Activated CD8-positive, alpha-beta memory T cell treated with anti-CD3 and anti-CD28 coated beads, Interleukin-2, amount 10 ng/mL, durations not matched to agents 7 days and 5 days (primary cell): ENCODE measurements at places on chromosomes 3 and 15. TPM values are rescaled to one million over a fixed set of nuclear protein-coding genes. Genes with fewer than 3 reads are reported as not detected.
A peak's percentile ranks its signal among the peaks of the same experiment; 100 is the strongest.

- no peak for DNase-seq
Observed at GRCh38 chr3:153972862-153973261, 148.3 kb upstream of the ARHGEF26 start.

DNA sequence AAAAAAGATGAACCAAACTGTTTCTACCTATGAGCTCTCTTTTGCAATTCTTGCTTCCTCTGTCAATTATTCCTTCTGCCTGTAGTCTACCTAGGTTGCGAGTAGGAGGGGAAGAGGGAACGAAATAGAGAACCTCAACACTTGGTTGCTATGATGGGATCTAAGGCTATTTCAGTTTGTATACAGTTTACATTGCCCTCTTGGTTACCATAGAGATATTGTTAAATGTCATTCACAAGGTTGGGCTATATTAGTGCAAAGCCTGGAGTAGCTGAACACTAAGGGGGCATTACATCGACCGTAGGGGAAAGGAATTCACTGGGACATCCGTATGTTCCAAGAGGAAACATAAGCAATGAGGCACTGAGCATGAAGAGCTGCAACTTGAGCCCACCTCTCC is 276.9 kb downstream of the GBE1 start:
- no peak for DNase-seq

The CCR1 gene
- total RNA-seq = 35.3 TPM

DNA sequence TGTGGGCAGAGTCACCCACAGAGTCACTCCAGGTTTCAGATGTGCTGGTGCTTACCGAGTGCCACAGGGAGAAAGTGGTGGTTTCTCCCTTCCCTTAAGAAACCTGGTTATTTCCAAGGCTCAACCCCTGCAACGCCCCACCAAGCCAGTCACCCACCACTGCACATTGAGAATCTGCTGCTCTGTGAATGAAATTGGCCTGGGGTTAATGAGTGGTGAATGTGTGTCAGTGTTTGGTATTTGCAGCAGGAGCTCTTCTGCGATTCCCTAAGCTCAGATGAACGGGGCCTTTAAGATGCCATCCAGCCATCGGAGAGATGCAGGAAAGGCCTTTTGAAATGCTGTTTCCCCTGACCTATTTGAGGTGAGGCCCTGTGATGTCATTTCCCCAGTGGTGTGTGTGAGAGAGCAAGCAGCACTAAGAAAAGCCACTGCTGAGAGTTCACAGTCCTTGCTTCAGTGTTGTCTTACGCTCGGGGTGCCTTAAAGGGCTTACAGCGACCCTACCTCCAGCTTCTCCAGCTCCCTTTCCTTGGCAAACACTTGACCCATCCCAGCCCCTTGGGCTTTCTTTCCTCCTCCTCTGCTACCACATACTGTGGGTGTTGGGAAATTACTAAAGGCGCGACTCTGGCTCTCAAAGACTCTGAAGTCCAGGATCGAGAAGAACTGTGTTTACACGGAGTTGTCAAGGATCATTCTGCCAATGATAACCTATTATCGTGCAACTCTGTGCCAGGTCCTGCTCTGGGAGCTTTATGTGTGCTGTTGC is 68.9 kb downstream of the SMAD3 start:
- DNase-seq = peak; percentile 89

The HDDC3 gene
- 33.2 TPM for total RNA-seq

- no peak for DNase-seq
Observed at GRCh38 chr3:126870608-126871210, 112.2 kb upstream of the PLXNA1 start.

The PATL2 gene
- total RNA-seq = 17.2 TPM

GRCh38 chr15:39473298-39473947 is 107.5 kb upstream of the THBS1 start:
- no peak for DNase-seq

DNA sequence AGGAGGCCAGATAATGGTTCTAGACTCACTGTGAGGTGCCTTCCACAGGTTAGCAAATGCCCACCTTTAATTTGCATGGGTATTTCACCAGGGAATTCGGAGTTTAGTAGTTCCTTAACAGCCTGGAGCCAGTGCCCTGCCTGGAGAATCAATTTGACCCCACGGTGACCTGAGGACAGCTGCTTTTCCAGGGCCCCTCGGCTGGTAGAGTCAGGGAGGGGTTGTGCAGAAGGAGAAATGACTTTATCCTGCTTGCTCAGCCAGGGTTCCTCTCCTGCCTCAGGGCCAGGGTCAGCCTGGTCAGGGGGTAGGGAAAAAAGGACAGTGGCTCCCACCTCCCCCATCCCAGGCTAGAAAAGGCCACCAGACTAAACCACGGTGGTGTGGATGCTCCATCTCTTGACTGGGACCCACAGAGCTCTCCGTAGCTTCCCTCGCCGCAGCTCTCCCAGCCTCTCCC is 12.0 kb downstream of the DLL4 start:
- DNase-seq = no peak

- no peak for DNase-seq
Observed at GRCh38 chr3:9691636-9692035, 12.0 kb upstream of the CPNE9 start.

DNA sequence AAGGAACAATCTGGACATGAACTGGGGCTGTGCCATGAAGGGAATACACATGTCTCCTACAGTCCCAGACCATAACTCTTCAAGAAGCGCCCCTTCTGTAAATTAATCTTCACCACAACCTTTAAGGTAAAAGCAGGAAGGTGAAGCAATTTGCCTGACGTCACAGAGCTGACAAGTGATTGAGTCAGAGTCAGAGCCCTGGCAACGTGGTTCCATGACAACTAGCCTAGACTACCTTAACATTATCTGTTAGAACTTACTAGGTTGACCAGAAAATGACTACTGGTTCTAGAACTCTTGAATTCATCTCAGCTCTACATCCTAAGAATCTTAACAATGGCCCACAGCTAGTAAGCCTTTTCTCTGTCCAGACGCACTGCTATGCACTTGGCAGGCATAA is 124.6 kb downstream of the NTRK3 start:
- no peak for DNase-seq

GRCh38 chr15:93070551-93071296 is 18.3 kb downstream of the RGMA start:
- DNase-seq = no peak

DNA sequence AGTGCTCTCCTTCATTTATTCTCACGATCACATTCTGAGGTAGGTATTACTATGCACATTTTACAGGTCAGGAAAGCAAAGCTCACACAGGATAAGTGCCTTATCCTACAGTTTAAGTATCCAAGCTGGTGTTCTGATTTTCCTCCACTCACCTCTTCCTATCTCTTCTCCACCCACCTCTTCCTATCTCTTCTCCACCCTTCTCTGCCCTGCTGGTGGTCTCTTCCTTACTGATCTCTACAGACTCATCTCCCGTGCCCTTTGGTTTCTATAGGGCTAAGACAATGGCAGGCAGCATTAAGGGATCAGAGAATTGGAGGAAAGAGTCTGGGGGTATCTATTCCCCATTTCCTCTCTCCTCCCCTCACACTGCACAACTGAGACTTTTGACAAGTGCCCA is 319.1 kb downstream of the FHIT start:
- no peak for DNase-seq

- no peak for DNase-seq
Observed at GRCh38 chr3:16178628-16178988, 4.1 kb downstream of the GALNT15 start.

The GRAMD2A gene
- total RNA-seq = not detected

- DNase-seq = no peak
Observed at GRCh38 chr3:123350971-123351370, 97.9 kb downstream of the ADCY5 start.

DNA sequence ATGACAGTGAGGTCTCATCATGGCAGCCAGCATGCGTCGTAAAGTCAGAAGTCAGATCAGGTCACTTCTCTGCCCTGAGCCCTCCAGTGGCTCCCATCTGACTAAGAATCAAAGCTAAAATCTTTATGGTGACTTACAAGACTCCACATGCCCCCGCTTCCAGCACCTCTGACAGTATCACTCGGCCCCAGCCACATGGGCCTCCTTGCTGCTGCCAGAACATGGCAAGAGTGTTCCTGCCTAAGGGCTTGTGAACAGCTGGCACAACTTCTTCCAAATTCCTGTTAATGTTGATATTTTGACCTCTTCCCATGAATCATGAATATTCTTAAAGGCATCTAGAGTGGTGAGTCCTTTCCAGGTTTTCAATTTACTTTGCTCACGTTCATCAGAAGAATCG is 20.5 kb downstream of the POLR2M start:
- no peak for DNase-seq

The GHSR gene
- not detected for total RNA-seq

DNA sequence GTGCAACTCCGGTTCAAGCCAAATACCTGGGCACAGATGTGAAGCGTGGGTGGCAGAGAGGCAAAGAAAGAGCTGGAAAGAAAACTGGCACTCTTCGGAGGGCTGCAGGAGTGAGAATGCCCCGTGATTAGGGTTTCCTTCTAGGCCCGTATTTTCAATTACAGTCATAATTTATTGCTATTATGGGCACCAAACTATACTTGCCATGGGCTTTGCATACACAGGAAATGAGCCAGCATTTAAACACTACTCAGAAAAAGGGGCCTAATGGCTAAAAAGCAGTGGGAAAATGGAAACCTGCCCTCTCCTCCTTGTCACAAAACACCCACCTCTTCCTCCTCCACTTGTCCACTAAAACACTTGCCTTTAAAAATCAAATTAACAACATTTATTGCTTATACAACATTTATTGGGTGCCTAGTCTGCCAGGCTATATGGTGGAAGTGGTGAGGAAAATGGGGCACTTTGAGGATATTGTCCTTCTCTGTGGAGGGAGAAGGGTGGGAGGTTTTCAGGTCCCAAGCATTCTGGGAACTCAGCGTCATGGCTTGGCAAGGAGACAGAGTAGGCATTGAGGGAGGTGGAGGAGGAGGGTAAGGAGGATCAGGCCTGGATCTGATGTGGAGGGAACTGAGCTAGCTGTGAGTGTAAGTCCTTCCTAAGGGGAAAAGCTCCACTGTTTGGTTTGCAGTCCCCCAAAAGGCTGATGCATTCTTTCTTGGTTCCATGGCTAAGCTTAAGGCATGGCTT is 160.9 kb downstream of the SLCO3A1 start:
- DNase-seq = no peak

The C3orf22 gene
- total RNA-seq = not detected

The GUCA1C gene
- not detected for total RNA-seq

The NAA80 gene
- total RNA-seq = 37.3 TPM

DNA sequence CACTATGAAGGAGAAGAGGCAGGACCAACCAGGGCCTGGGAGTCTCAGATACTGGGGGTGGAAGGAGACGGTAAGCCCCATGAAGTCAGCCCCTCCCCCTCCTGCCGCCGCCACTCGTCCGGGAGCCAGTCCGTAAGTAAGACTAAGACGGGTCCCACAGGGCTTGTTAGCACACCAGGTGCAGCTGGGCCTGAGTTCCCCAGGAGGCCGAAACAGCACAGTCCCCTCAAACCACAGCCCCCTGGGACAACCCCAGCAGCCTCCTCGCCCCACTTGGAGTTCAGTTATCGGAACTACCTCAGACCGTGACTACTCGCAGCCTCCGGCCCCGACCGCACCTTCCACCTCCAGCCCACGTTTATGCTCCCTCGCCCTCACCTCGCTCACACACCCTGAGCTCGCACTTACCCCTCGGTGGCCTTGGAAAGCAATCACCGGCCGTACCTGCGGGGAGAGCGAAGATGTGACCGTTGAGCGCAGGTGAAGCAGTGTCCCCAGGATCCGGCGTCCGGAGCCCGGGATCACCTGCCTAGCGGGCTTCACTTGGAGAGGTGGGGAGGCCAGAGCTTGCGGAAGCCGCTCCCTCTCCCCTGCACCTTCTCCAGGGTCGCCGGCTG is 557 bp downstream of the ELL3 start:
- DNase-seq = peak; percentile 46

The FSIP1 gene
- total RNA-seq = 0.50 TPM

- DNase-seq = no peak
Observed at GRCh38 chr3:12707449-12707848, 43.5 kb upstream of the RAF1 start.

DNA sequence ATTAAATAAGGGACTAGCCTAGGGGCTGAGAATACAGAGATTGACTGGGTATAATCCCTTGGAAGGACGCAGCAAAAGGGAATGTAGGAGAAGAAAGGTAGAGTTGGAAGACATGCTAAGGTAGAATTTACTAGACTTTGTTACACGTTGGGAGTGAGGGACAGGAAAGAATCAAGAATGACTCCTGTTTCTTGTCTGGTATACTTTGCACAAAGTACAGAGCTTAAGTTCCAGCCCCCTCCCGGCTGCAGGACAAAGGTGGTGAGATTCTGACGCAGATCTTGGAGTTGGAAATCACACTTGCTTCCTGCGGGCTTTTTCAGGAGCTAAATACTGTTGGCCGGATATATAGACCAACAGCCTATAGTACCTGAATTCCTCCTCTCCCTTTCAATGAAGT is 895 bp downstream of the HYKK start:
- DNase-seq = no peak

GRCh38 chr15:90807786-90808086 is 60.7 kb upstream of the FURIN start:
- peak; percentile 40 for DNase-seq

The CTDSPL gene
- total RNA-seq = 4.7 TPM

DNA sequence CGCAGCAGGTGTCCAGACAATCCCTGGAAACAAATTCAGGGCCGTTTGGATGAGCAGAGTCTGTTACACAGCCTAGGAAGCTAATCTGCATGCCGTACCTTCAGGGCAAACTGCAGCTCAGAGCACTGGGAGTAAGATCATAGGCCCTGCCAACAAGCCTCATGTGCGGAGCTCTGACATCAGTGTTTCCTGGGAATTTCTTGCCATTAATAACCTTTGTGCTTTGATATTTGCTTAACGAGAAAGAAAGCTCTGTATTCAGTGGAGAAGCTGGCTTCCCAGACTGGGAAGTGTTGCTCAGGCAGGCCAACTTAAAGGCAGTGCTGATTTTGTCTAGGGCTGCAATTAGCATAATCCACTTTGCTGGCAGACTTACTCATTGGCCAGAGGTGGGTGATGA is 116.1 kb upstream of the KLHL25 start:
- DNase-seq = no peak

The WDR72 gene
- total RNA-seq = not detected

GRCh38 chr3:27253391-27253790 is 115.8 kb downstream of the NEK10 start:
- no peak for DNase-seq

DNA sequence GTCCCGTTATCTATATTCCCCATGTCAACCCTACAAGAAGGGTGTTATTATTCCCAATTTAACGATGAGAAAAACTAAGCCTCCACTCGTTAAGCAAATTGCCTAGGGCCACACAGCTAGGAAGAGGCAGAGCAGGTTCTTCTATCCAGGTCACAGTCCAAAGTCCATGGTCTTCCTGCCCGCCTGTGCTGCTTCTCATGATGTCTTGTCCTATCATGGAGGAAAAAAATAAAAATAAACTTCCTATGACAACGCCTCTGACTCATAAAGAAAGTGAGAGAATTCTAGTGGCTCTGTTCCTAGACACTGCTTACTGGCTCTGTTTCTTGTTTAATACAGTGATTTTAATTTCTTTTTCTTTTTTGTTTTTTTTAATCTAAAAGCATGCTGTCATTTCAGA is 9.7 kb downstream of the COL8A1 start:
- no peak for DNase-seq

The ADAMTS9 gene
- total RNA-seq = not detected

DNA sequence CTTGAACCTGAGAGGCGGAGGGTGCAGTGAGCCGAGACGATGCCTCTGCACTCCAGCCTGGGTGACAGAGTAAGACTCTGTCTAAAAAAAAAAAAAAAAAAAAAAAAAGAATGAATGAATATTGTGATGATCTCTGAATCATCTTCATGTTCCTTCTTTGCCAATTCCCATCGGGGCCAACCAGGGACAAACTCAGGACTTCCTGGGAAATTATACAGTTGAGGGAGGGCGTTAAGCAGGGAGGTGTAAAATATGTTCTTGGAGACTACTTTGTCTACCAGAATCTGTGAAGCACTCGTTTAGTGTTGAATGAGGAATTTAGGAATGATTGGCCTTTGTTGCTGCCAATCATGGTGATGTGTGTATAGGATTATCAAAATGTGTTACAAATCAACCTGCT is 210.6 kb downstream of the PTPRG start:
- no peak for DNase-seq
